ENCODE measurements at places on chromosomes 13 and 19.

DNA sequence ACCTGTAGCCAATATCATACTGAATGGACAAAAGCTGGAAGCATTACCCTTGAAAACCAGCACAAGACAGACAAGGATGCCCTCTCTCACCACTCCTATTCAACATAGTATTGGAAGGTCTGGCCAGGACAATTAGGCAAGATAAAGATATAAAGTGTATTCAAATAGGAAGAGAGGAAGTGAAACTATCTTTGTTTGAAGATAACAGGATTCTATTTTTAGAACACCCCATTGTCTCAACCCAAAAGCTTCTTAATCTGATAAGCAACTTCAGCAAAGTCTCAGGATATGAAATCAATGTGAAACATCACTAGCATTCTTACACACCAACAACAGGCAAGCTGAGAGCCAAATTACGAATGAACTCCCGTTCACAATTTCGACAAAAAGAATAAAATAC, 17.8 kb upstream of the CCNA1 start:
- no peak for DNase-seq

DNA sequence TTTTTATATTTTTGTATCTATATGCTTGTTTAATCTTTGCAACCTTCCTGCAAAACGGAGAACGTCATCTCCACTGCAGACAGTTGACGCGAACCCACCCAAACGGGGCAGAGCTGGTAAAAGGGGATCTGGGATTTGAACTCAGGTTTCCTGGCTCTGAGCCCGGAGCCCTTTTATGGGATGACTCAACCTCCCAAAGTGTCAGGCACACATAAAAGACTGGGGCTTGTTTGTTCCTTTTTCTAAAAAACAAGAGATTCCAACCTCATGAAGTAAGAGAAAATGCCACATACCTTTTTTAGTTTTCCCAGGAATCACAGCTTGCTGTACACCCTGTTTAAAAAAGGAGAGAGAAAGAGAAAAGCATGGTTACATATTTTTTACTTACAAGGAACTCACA, 78.9 kb downstream of the GADD45B start:
- DNase-seq: no peak

GRCh38 chr13:112994084-112994780, 25.2 kb downstream of the MCF2L start:
- DNase-seq: no peak

DNA sequence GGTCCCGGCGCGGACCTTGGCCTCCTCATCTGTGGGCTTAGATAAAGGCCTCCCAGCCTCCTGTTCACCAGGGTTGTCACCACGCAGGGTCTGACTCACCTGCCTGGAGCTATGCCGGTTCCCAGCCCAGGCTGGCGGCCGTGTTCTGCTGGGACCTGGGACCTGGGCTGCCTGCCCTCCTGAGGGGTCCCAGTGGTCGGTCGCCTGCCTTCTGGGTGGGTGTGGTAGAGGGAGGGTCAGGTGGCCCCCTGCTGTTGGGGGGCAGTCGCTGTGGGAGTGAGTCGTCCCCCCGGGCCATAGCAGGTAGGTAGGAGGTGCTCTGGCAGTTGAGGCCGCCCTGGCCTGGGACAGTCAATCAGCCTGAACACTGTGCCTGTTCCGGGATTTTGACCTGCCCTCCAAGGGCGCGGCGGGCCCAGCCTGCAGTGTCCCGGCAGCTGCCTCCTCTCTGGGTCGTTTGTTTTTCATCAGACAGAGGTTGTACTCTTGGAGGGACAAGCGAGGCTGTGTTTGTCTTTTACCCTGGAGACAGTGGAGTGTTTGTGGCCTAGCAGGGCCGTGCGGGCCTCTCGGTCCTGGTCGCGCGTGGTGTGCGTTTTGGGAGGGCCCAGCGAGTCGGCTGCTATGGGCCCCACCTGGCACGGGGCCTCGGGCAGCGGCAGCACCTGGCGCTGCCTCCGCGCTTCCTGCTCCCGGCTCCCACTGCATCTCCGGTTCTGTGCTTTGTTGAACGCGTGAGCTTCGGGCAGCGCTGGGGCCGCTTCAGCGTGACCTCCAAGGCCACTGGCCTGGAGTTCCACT, 2.6 kb downstream of the ADAT3 start:
- DNase-seq: no peak

DNA sequence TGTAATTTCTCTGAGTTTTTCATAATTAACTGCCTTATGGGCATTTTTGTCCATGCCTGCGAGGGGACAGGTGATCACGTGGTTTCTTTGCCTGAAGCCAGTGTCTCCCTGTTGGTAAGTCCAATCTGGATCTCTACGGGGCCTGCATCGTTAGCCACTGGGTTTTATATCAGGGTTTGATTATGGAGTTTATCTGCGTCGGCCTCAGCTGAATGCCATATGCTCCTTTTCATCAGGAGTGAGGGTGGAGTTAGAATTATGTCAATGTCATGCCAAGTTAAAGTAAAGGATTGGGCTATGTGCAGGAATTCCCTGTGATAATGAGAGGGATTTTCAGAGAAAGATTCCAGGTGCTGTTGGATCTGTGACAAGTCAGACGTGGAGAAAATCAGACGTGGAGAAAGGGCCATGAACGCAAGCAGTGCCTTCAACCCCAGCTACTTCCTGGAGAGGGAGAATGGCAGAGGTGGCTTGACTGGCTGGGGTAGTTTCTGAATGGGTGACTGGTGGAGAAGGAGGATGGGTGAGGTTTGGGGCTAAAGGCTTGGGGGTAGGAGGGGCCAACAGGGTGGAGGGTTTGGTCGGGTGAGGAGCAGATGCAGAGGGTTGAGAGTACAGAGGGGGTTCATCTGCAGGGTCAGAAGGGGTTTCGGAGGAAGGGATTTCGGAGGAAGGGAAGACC, 24.3 kb downstream of the TMEM255B start:
- DNase-seq: no peak

DNA sequence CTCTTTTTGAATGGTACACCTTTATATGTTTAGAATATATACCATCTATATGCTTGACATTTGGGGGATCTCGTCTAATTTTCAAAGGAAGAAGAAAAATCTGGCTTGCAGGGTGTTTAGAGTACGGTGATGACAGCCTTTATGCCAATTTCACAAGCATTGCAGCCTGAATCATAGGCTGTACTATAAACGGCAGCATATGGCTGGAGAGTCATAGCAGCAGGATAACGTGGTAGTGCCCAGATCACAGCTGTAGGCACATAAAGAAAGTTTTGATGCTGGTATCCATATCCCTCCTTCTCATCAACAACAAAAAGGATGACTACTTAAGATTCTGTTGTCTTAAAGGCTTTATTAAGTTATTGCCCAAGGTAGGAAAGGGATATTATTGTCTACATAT, 253.0 kb downstream of the PCDH9 start:
- no peak for DNase-seq
